ENCODE measurements at places on chromosomes 12 and 14.

DNA sequence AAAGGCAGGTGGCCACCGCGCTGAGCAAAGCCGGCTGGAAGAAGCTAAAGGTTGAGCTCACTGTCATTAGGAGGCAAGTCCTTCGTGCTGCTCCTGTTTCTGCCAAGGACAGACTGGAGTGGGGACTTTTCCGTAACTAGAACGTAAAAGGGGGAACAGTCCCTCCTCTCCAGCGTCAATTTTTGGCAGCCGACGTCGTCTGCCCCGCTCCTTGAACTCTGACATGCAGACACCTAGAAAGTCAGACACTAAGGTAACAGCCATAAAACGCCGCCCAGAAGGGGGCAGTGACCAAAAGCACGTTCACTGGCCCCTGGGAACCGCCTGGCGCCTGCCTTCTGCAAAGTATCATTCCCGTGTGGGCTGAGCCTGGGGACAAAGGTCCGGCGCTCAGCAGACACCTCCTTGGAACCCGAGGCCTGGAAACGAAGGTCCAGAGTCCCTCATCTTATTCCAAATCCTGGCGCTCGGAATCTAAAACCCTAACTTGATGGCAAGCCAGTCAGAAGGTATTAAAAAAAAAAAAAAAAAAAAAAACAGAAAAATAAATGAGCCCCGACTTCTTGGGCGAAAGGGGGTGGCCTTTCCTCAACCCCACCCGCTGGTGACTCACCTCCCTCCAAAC lies 1.1 kb upstream of the LRP1 start:
- DNase-seq: no peak

GRCh38 chr12:124532331-124532750 lies 35.1 kb downstream of the NCOR2 start:
- no peak for DNase-seq

GRCh38 chr12:103687253-103687652 lies 100.2 kb downstream of the STAB2 start:
- DNase-seq: no peak

DNA sequence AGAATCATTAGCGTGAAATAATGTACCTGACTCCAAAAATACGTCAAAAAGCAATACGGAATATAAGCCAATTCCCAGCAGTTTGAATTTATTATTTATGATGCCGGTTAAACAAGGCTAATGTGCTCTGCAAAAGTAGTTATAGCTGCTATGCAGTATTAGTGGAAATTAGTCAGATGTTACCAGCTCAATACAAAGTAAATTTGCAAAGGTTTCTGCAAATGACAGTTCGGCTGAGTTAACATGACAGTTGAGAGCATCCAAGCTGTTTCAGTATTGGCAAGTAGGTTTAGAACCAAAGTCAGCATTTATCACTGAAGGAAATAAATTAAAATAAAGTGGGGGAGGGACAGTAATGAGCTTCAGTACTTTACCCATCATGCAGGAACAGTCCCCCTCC lies 1665.8 kb upstream of the FLRT2 start:
- DNase-seq: no peak

DNA sequence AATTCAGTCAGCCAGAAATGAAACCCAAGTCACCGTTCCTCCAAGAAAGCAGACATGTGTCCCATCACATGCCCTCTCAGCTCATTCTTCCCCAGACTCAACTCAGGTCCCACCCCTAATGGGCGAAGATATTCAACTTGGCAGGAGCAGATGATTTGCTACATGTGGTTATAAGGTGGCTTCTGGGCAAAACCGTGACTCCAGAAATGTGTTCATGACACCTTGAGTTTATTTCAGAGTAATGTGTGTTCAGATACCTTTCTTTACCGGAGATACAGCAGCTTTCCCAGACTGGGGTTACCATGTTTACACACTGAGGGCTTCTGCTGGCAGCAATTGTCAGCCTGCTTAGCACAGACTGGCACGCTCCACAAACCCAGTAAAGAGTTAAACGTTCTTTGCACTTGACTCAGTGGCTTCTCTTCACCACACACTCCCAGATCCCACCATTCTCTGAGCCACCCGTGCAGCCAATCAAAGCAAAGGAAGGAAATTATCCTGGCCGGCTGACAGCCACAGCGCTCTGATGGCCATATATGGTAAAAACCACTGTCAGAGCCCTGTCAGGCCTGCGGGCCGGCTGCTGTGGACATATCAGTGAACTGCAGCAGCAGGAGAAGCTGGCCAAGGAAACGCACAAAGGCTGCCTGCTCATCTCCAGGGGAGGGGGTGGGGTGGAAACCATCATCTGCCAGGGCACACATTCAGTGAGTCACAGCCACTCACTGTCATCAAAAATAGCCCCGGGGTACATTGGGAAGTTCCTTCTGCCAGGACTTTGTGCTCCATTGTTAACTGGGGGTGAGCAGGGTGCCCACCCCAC lies 39.9 kb downstream of the CORO1C start:
- DNase-seq: peak; percentile 92

DNA sequence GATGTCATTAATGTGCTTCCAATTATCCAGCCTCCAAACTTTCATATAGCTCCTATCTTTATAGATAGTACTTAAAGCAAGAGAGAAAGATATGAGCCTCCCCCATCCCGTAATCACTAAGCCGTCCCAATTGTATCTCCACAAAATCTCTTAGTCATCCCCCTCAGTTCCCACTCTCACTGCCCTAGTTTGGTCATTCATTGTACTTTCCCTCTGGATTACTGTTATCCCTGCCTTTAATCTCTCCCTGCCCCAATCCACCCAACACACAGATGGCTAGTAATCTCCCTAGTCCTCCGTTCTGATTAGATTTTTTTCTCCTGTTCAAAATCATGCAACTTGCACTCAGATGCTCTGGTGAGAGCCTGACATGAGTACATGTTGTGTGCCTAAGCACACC lies 5.4 kb upstream of the BCAT1 start:
- no peak for DNase-seq

DNA sequence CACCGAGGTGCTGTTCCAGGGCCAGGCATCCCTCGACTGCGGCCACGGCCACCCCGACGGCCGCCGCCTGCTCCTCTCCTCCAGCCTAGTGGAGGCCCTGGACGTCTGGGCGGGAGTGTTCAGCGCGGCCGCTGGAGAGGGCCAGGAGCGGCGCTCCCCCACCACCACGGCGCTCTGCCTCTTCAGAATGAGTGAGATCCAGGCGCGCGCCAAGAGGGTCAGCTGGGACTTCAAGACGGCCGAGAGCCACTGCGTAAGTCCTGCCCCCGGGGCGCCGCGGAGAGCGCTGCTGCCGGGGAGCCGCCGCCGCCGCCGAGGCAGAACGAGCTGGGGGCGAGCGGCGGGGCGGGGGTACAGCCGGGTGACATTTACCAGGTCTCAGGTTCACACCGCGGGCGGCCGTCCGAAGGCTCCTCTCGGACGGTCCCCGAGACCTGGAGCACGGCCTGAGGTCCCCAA lies 1.4 kb downstream of the PLXNC1 start:
- no peak for DNase-seq

DNA sequence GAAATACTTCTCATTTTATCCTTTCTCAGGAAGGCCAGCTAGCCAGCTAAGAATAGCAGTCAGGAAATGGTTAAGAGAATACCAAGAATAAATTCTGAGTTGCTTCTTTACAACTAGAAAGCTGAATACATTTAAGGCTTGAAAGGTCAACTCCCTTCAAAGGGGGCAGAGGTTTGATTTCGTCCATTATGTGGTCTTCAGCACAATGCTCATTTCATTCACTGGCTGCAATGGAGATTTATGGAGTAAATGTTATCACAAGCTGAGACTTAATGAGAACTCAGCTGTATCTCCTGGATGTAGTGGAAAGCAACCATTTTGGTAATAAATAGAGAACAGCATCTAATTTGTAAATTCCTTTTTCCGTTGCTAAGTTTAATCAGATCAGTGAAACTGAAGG lies 265.0 kb upstream of the FKBP4 start:
- no peak for DNase-seq

GRCh38 chr14:50812180-50812579 lies 18.8 kb downstream of the NIN start:
- DNase-seq: no peak

- no peak for DNase-seq
Observed at GRCh38 chr12:76530516-76530915, 29.1 kb downstream of the OSBPL8 start.

- no peak for DNase-seq
Observed at GRCh38 chr14:35829449-35829848, 3.3 kb downstream of the BRMS1L start.

- DNase-seq: no peak
Observed at GRCh38 chr12:84315926-84316325, 596.7 kb downstream of the SLC6A15 start.

- no peak for DNase-seq
Observed at GRCh38 chr14:52369305-52369801, 55.2 kb downstream of the PTGER2 start.

DNA sequence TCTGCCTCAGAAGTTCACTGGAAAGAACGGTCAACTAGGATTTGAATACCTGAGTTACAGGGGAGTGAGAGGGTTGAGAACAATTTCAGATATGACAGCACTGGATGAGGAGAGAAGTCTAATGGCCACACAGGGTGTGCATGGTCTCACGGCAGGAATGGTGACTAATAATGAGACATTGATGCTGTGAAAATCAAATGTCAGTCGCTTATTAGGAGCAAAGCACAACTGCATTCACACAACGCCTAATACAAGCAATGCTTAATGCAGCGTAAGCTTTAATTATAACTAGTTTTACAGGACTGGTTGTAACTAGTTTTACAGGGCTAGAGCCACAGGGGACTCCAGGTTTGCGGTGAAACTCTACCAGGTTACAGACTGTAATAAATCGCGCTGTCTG lies 23.4 kb upstream of the PRIMA1 start:
- DNase-seq: no peak

DNA sequence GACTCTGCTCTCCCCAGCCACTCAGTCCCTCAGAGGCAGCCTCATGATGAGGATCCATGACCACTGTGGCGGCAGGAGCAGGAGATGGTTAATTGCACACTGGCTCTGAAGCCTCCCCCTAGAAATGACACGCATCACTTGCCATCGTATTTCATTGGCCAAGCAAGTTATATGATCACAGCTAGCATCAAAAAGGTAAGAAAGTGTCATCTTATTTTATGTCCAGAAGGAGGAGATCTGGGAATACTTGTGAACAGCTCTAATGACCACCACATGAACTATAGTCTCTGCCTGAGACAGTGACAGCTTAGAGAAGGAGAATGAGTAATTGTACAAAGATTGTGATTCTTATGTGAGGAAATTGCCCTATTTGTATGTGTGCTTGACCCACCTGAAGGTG lies 363.4 kb downstream of the NUAK1 start:
- no peak for DNase-seq

GRCh38 chr14:66137081-66137480 lies 349.1 kb upstream of the CCDC196 start:
- no peak for DNase-seq

DNA sequence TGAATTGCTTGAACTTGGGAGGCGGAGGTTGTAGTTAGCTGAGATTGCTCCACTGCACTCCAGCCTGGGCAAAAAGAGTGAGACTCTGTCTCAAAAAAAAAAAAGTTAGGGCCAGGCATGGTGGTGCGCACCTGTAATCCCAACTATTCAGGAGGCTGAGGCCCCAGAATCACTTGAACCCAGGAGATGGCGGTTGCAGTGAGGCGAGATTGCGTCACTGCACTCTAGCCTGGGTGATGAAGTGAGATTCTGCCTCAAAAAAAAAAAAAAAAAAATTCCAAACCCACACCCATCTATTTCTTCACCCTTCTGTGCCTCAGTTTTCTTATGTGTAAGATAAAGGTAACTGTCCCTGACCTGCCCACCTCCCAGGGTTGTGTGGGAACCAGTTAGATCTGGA lies 11.0 kb upstream of the MLXIP start:
- DNase-seq: no peak

GRCh38 chr12:30047516-30048254 lies 263.9 kb upstream of the TMTC1 start:
- DNase-seq: peak; percentile 15

DNA sequence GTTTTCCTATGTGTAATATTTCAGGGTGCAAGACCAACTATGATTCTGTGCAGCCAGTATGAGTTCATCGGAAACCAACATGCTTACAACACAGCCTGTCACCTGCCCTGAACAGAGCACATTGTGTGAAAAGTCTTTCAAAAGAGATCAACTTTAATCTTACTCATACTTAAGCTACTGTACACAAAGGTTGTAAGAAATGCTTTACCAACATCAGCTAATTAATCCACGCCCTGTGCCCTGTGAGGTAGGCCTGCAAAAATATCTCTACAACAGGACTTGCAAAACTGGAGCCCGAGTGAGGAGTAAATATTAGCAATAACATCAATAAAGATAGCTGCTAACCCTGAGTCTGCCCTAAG lies 15.1 kb downstream of the APPL2 start:
- no peak for DNase-seq

- DNase-seq: no peak
Observed at GRCh38 chr12:19484738-19485137, 45.4 kb downstream of the AEBP2 start.

DNA sequence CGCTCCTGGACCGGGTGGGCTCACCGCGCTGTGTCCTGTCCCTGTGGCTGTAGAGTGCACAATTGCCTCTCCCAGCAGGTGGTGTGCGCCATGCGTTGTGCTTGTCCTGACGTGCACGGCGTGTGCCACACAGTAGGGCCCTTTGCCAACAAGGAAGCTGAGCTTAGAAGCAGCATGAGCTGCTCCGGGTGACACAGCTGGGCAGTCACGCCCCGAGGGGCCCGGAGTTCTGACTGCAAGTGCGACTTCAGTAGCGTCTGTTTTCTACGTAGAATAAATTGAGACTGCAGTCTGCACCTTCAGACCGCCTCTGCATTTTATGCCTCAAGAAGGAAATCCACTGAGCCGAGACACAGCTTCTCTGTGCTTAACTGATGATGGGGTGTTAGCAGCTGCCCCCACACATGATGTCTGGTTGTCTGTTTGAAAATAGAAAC lies 81.6 kb downstream of the ADGRD1 start:
- no peak for DNase-seq

- no peak for DNase-seq
Observed at GRCh38 chr14:54974788-54975414, 52.0 kb downstream of the WDHD1 start.

GRCh38 chr12:83477696-83478095 lies 791.0 kb downstream of the TMTC2 start:
- DNase-seq: no peak

DNA sequence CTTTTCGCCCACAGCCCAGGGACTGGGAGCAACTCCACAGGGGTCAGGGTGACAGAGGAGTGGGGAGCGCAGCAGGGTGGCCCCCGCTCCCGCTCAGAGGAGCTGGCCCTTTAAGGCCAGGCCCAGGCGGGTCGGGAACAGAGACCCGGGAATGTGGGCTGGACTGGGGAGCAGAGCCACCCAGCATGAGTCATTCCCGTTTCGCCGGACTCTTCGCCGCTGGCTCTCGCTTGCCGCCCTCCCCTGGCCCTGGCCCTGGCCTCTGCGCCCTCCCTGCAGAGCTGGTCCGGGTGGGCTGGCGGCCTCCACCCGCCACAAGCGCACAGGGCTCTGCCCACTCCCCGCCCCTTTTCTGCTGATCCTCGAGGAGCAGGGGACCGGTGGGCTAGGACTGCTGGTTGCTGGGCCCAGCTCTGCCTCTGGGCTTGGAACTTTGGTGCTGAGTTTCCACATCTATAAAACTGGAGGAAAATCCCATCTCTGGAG lies 92.8 kb downstream of the NINJ2 start:
- DNase-seq: no peak

- DNase-seq: no peak
Observed at GRCh38 chr12:75994069-75994740, 37.4 kb downstream of the PHLDA1 start.

GRCh38 chr12:79347866-79348265 lies 342.9 kb downstream of the PAWR start:
- DNase-seq: no peak

- DNase-seq: no peak
Observed at GRCh38 chr14:54443981-54444380, 2.8 kb upstream of the CNIH1 start.

GRCh38 chr12:123142518-123142840 lies 8.4 kb downstream of the PITPNM2 start:
- no peak for DNase-seq
